ENCODE measurements at places on chromosomes 12 and 14.

- DNase-seq: peak; percentile 85
Measured at GRCh38 chr14:56129933-56130332, 11.7 kb downstream of the PELI2 start.

- no peak for DNase-seq
Measured at GRCh38 chr14:102873131-102873530, 49.3 kb upstream of the AMN start.

- DNase-seq: peak; percentile 73
Measured at GRCh38 chr12:94100211-94100627, 48.2 kb upstream of the PLXNC1 start.

GRCh38 chr14:100732766-100733100 is 6.0 kb downstream of the DLK1 start:
- DNase-seq: no peak

- no peak for DNase-seq
Measured at GRCh38 chr14:99720941-99721791, 37.1 kb downstream of the CYP46A1 start.

DNA sequence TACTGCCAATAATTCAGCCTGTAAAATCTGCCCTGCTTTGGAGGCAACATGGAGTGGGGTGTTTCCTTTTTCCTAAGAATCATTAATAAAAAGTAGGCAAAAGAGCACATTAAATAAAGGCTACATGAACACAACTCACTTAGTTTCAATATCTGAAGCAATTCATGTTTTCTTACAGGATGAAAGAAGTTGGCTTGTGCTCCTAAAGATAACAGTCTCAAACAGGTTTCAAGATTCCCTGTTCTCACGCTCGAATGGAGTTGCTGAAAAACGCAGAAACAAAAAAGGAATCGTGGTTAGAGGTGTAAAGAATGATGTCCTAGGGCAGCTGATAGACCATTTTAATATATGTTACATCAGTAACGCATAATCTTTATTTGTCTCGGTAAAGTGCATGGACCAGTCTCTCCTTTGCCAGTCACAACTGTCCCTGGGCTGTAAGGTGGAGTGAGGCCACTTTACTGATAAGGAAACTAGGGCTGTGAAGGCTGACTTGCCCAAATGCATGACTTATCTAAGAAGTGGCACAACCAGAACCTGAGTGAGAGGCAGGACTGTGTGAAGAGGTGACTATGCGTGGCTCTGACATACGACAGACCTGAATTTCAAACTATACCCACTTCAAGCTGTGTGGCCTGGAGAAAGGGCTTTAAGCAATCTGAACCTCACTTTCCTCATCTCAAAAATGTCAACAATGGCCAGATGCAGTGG is 12.6 kb downstream of the GIT2 start:
- DNase-seq: no peak

DNA sequence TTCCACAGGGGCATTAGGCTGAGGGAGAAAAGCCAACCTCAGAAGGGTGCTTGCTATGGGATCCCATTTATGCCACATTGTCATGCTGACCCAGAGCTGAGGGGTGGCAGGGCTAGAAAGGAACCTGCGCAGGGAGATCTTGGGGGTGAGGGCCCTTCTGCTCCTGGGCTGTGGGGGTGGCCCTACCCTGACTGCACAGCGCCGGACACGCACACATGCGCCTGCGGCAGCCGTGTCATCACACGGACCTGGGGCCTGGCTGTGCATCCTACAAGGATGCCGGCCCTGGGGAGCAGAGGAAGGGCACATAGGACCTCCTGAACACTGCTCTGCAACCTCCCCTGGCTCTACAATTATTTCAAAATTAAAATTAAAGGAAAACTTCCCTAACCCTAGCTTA is 6.9 kb downstream of the CDCA4 start:
- no peak for DNase-seq

- no peak for DNase-seq
Measured at GRCh38 chr14:60621386-60621785, 27.9 kb downstream of the SIX1 start.

GRCh38 chr12:93982771-93983315 is 165.5 kb upstream of the PLXNC1 start:
- DNase-seq: peak; percentile 15

DNA sequence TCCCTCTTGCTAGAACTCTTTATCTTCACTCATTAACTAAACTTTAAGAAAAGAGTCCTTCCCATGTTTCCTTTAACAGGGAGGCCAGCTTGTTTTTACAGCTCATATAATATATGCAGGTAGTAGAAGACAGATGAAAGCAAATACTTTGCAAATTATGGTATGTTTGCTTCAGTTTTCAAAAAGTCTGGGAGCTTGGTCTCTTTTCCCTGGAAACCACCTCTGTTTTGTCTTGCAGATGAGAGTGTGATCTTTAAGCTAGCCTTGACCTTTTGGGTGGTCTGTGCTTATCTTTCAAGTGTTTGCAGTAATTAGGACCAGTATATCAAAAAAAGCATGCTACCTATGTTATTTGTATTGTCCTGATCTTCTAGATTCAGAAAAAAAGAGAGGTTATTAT is 62.7 kb downstream of the ERC1 start:
- DNase-seq: no peak

GRCh38 chr12:89514751-89515150 is 9.8 kb downstream of the GALNT4 start:
- no peak for DNase-seq

DNA sequence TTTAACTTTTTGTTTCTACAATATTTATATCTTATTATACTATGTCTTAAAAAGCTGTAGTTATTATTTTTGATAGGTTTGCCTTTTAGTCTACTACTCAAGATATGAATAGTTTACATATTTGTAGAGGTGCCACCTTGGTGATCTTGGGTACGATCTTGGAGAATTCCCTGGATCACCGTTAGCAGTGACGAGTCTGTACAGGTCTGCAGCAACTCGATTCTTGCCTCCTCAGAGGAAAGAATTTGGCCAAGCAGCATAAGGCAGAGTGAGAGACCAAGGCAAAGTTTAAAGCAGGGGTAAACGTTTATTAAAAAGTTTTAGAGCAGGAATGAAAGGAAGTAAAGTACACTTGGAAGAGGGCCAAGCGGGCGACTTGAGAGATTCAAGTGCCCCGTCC is 3.1 kb upstream of the TCTN2 start:
- DNase-seq: no peak

GRCh38 chr14:81085596-81085995 is 130.2 kb downstream of the TSHR start:
- DNase-seq: no peak

DNA sequence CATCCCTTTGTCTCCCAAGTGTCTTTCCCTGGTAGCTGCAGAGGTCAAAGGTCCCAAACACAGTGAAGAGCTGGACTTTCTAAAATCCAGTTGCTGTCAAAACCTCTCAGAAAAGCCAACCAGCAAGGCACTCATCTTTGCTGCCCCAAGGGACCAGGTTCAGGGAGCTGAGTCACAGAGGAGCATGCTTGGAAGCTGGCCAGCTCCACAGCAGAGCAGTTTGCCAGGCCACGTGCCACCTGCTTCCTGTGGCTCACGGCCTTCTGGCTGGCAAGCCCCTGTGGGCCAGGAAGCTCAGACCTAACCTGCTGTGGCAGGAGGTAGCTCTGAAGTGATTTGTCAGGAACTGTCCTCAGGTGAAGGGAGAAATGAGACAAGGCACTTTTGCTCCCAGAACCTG is 3.6 kb downstream of the ISCU start:
- peak; percentile 50 for DNase-seq

DNA sequence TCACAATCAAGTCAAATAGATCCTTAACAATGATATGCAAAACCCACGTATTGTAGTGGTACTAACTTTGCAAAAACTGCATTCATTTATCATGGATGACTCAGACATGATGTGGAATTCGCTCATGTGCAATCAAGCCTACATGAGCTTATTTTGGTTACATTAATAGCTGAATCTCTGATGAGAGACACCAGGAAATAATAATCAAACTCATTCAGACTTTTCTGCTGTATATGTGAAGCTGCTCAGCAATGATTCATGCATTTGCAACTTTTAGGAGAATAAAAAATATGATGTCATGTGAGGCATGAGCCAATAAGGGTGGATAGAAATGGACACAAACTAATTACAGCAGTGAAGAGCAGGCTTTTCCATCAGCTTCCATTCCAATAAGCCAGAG is 1075.8 kb upstream of the TMEM132C start:
- no peak for DNase-seq

DNA sequence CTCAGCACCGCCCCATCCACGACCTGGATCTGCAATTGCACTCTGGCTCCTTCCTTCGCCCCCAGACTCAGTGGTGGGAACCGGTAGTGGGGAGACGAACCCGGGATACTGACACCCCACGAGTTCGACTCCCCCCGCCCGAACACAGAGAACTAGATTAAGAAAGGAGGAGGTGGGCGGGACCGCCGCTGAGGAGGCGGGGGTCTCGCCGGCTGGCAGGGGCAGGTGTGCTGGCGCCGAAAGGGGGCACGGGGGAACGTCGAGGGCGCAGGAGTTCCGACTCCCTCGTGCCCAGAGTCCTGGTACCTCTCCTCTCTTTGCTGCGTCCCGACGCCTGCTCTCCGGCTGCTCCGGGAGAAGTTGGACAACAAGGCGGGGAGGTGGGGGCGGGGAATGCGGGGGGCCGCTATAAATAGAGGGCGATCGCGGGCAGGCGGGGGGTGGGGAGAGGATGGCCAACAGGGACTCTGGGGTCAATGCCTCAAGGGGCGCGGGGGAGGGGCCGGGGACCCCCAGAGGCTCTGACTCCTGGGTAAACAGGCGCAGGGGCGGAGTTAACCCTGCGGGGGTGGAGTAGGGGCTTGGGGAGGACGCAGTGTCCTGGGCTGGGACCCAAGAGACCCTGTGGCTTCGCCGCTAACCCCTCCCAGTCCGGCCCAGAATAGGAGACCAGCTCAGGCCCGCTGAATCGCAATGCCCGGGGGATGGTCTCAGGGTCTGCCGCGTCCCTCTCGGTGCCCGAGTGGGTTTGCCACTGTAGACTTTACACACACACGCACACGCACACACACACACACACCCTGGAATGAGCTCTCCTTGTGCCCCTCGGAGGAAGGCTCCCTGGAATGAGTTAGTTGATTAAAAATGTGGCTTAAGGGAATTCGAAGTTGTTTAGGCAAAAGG is 761 bp upstream of the NDRG2 start:
- DNase-seq: no peak

DNA sequence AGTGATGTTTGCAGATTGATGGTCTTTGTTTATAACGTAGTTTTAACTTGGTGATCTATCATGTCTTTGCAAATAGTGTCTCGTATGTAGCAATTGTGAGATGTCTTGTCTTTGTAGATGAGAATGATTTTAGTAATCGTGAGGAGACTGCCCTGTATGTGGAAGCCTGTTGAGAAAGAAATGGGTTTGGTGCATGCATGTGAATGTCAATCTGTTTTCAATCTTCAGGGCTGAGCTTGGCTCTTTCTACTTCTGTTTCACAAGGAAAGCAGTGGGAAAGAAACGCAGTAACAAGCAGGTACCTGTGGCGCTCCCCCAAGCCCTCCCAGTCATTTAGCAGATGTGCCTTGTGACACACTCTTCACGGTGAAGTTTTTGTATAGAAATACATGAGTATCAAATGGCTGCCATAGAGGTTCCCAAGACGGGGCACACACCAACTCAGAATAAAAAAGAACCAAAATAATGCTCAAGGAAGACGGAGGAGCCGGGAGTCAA is 342.8 kb upstream of the DDHD1 start:
- DNase-seq: no peak

DNA sequence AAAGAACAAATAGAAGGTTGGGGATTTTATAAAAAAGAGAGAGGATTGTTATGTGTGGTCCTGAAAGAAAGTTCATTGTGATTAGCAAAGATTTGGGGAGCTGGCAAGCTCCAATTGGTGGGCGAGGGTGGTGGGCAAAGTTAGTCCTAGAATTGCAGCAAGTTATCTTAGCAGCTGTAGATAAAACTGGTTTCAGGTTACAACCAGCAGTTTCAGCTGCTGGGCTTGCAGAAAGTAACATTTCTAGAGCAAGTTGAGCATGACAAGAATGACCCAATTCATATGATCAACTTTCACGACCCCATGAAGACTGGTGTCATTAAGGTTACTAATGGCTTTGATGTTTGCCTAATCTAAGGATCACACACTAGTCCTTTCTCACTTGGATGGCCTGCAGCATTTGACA is 177.9 kb upstream of the NUDT4 start:
- DNase-seq: no peak

DNA sequence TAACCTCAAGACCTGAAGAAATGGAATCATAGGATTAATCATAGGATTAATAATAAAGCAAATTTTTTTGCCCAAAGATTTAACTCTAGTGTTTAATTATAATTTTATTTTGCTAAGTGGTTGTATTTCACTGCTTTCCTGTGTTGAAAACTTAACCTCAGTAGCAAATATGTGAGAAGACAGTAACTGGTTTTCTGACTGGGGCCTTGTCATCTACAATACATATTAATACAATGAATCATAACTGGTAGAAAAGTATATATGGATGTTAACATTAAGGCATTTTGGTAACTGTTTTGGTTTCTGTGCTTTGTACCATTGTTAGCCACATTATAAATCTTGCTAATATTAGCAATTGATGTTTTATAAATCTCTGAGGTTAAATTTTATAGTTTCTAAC is 92.2 kb downstream of the ACSS3 start:
- DNase-seq: no peak

GRCh38 chr12:41920355-41920754 is 224.3 kb downstream of the GXYLT1 start:
- no peak for DNase-seq

GRCh38 chr12:18905134-18905533 is 167.2 kb downstream of the CAPZA3 start:
- no peak for DNase-seq

DNA sequence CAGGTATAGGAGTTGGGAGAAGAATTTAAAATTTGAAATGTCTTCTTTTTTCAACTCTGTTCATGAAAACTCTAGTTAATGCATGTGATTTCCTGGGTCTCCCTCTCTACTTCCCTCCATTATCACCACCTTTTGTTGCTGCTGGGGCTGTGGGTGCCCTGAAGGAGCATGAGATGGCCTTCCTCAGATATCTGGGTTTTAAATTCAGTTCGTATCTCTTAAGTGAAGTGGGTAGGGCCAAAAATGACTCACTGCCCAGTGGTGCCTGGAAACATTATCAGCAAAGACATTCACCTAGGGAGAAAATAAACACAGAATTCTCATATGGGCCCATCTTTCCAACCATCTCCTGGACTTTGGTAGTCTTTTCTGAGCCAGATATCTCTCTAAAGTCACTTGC is 234.9 kb upstream of the PLEKHG7 start:
- DNase-seq: no peak

DNA sequence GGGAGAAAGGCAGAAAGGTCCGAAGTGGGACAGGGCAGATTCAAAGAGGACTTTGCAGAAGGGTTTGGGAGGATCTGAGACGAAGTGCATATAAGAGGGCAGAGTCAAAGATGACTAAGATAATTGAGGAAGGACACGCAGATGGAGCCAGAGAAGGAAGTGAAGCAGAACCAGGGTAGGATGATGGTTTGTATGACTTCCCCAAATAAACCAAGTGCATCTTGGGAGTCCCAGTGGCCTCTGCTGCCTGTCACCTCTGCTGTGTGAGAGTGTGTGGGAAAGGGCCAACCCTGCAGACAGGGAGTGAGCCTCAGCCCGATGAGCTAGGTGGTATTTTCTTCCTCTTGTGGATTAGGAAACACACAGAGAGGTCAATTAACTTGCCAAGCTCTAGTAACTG is 36.8 kb downstream of the FLVCR2 start:
- DNase-seq: peak; percentile 98

GRCh38 chr14:100312877-100313400 is 6.7 kb upstream of the SLC25A29 start:
- DNase-seq: no peak

GRCh38 chr12:103680591-103681141 is 93.6 kb downstream of the STAB2 start:
- peak; percentile 1 for DNase-seq

GRCh38 chr12:62847709-62848108 is 87.2 kb downstream of the PPM1H start:
- no peak for DNase-seq
